B cell (primary cell): ENCODE measurements at places on chromosomes 6 and 20.
A peak's percentile ranks its signal among the peaks of the same experiment; 100 is the strongest.

DNA sequence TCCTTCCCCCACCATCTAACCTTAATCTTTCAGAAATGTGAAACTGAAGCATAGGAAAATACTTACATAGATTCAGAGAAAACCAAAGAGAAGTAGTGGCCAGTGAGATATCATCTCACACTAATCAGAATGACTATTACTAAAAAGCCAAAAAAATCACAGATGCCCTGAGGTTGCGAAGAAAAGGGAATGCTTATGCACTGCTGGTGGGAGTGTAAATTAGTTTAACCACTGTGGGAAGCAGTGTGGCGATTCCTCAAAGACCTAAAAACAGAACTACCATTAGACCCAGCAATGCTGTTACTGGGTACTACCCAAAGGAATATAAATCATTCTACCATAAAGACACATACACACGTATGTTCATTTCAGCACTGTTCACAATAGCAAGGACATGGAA, 9.2 kb upstream of the PREX1 start:
- no peak for DNase-seq

GRCh38 chr20:57983082-57983481, 245.4 kb downstream of the ANKRD60 start:
- no peak for DNase-seq

- DNase-seq: peak; percentile 59
These were observed 35.4 kb downstream of the MAN1A1 start for GRCh38 chr6:119313937-119314884.

GRCh38 chr20:63587256-63587655, 13.2 kb upstream of the HELZ2 start:
- no peak for DNase-seq

DNA sequence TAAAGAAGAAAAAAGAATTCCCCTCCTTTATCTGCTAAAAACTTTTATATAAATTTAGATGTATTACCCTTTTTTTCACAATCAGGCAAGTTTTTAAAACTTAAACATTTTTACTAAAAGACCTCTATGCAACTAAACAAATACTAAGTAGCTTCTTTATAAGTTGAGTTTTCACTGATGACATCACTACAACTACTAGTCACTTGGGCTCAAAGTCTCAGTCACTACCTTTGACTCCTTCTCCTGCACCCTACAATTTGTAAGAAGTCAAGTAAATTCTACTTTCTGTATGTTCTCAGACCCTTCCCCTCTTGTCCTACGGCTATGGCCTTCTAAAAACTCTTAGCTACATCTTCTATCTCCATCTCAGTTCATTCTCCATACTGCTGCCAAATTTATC, 11.2 kb downstream of the SUPT3H start:
- DNase-seq: no peak

DNA sequence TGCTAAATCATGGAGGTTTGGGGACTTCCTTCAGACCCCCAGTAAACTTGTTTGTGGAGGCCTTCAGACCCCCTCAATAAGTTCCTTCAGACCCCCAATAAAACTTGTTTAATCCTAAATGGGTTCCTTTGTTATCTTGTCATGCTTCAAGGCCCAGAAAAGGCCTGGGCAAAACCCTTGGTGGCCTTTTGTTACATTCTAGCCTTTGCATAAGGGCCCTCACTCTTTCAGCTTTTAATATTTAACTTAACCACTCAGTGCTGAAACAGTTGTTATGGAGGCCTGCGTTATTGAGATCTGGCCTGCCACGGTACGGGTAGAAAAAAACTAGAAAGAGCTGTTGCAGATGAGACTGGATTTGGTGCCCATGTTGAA, 4.3 kb upstream of the DYNLRB1 start:
- no peak for DNase-seq
